HAP-1 (cell line): ENCODE measurements at places on chromosomes 4 and X.

DNA sequence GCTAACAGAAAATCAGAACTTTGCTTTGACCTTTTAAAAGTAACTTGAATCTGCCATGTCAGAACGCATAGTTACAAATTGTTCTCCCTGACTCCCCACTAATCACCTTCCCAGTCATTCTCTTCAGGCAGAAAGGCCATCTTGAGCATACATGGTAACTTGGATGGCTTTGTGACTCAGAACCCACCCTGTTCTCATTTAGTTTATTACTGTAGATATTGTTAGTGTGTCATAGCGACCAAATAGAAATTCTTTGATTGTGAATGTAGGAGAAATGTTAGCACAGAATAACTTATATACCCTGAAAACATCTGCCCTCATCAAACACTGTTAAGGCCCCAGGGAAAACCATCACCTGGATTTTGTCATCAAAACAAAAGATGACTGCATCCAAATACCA, 382.0 kb downstream of the MAGEB5 start:
- DNase-seq = no peak

- DNase-seq = no peak
Measured at GRCh38 chr4:185730849-185731608, 81.0 kb downstream of the SORBS2 start.

DNA sequence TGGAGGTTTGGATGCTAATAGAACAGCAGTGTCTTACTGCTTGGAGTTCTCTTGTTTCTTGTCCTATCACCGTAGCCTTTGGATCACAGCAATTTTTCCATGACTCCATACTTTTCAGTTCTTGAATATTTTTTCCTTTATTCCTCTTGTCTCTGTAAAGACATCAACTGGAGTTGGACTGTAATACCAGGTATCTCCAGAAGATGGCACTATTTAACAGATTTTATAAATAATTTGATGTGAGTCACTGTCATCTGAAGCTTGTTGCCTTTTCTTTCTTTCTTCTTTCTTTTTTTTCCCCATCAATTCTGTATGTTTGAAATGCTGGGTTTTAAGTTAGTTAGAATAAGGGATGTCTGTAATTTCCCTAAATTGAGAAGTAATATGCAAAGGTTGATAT, 24.1 kb downstream of the HPRT1 start:
- DNase-seq = no peak

GRCh38 chr4:56909086-56909894, 1.6 kb downstream of the REST start:
- peak; percentile 19 for DNase-seq

GRCh38 chrX:112270991-112271390, 188.4 kb upstream of the TRPC5 start:
- DNase-seq = peak; percentile 84

DNA sequence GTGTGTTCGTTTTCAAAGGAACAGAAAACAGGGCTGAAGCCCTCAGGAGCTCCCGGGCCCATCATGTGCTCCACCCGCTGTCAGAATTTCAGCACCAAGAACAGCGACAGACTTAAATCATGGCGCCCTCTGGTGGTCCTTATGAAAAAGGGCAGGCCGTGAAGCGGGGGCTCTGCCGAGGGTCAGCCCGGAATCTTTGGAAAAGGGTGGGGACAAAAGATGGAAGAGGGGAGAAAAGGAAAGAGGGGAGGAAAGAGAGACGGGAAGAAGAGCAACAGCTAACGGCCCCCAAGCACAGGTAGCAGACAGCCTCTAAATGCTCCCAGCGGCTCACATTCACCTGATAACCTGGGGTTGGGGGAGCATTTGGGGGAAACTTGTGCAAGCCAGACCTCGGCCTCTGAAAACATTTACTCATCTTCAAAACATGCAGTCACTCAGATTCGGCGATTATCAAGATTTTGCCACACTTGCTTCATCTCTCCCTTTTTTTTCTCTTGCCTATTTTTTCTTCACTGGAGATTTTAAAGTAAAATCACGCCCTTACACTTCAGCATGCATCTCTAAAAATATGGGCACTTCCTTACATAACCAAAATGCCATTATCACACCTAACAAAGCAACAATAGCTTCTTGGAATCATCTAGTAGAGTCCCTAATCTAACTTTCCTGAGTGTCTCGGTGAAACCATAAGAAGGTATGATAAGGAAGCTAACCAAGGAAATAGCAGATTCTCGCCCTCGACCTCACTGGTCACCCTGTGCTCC, 28.1 kb upstream of the MAN2B2 start:
- DNase-seq = peak; percentile 68

GRCh38 chr4:184587701-184588100, 61.5 kb downstream of the CASP3 start:
- DNase-seq = no peak

GRCh38 chr4:139700568-139700967, 34.9 kb downstream of the MGST2 start:
- DNase-seq = no peak

DNA sequence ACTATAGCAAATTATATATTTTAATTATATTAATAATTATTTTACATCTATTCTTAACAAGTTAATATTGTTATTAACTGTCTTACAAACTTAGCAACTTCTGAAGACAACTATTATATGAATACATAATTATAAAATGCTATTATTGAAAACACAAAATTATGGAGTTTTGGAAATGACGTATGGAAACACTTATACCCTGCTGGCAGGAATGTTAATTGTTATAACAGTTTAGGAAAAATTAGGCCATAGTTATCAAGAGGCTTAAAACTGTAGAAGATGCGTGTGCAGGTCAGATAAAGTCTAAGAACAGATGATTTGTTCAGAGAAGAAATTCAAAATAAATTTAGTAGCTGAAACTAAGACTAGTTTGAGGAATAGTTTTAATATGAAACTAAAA, 211.7 kb downstream of the FAT4 start:
- no peak for DNase-seq

DNA sequence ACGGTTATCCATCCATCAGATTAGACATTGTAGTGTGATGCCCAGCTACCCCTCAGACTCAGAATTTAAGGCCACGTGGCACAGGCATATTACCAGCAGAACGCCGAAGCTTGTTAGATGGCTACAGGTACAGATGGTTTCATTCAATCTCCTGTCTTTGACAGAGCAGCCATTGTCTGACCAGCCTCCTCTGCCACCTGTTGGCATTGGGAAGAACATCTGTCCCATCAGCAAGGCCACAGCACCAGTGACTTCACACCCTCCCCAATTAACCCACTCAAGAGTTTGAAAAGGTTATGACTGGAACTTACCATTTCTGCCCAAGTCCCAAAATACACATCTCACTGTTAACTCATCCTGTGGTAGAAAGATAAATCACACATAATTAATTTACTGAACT, 22.0 kb upstream of the PHKA2 start:
- DNase-seq = no peak

- no peak for DNase-seq
Measured at GRCh38 chrX:155112171-155112570, 40.9 kb downstream of the BRCC3 start.

DNA sequence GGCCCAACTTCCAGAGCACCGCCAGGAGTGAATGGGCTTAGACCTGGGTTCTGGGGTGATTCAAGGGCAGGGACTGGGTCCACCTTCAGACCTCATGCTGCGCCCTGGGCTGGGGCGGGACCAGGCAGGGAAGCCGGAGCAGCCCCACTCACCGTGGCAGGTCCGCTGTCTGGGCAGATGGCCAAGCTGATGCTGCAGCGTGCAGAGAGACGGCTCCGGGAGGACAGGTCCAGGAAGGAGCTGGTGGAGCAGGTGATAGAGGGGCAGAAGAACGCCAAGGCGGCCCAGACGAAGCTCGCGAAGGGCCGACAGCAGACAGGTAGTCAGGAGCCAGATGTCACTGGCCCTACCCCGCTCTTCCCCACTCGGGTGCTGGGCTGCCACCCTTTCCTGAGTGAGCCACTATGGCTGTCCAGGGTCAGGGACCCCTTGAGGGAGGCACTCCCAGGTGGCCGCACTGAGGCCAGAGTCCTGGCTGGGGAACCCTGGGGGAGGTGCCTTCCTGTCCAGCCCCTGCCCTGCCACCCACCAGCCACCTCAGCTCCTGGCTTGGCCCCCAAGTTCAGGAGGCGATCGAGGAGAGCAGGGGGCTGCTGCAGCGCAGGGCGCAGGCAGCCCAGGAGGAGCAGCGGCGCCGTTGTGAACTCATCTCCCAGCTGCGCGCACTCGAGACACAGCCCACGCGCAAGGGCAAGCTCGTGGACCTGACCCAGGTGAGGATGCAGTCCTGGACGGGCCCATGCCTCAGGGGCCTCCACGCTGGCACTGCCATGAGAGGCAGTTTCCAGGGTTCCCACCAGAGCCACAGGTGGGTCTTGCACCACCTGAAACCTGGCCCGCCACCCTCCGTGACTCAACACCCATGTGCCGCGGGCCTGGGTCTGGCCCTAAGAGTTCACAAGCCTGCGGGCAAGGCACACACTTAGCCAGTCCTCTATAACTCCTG, 10.1 kb upstream of the RNF4 start:
- DNase-seq = no peak

- peak; percentile 67 for DNase-seq
Measured at GRCh38 chr4:121736735-121737351, 28.1 kb downstream of the SMIM43 start.

- no peak for DNase-seq
Measured at GRCh38 chr4:124085561-124086180, 626.9 kb downstream of the ANKRD50 start.

DNA sequence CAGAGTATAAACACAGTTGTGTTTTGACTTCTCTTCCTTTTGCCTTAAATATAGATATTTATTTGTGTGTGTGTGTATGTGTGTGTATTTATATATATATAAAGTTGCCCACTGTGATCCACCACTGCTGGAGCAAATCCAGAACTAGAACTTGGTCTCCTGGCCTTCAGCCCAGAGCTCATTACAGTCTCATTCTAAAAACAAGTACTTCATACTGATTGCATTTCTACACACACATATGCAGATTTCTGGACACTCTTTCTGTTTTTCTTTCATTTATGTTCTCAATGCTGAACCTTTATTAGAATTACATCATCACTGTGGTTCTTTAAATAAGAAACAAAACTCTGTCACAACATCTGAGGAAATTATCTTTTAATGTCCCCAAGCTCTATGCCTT, 381 bp downstream of the TXK start:
- DNase-seq = no peak

DNA sequence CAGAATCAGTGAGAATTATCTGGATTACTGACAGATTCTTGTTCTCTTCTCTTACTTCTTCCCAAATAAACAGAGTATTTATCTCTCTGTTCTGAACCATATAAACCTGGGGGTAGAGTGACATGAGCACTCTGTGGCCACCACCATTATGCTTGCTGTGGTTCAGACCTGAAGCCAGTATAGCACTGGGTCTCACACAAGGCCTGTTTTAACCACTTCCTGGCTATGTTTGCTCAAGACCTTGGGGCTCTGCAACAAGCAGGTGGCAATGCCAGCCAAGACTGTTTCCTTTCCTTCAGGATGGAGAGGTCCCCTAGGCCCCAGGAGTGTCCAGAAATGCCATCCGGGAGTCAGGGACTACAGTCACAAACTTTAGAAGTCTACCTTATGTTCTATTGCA, 21.7 kb upstream of the HEPH start:
- DNase-seq = no peak

- no peak for DNase-seq
Measured at GRCh38 chr4:125044886-125045285, 269.9 kb upstream of the FAT4 start.

DNA sequence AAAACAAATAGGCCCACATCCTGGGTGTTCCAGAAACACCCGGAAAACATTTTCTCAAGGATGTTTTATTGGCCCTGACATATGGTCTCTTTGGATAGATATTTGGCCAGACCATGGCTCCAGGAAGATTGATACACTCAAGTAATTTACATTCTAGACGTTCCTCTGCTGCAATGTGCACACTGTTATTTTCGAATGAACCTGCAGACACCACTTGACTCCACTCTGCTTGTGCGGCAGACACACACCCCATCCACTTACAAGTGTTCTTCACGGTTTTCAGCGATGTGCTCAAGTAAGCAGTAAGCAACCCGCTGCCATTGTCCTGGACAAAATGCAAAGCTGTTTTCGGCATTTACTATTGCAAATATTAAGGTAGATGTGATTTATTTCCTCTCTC, 12.0 kb upstream of the GPM6A start:
- DNase-seq = no peak

DNA sequence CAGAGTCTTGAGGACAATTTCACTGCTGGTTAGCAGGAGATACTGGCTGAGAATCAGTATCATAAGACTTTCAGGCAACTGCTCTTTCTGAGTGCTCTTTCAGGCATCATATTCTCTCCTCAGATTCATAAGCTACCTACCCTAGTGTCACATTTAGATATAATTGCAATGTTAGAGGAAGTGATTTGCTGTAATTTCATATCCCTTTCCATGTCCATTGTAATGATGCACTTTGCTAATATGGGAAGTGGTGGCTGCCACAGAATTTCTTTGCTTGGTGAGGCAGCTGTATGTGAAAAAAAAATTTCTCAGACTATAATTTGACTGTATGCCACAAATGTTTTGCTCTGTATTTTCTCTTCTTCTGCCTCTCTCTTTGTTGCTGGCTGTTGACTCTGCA, 63.3 kb downstream of the DOCK11 start:
- no peak for DNase-seq

DNA sequence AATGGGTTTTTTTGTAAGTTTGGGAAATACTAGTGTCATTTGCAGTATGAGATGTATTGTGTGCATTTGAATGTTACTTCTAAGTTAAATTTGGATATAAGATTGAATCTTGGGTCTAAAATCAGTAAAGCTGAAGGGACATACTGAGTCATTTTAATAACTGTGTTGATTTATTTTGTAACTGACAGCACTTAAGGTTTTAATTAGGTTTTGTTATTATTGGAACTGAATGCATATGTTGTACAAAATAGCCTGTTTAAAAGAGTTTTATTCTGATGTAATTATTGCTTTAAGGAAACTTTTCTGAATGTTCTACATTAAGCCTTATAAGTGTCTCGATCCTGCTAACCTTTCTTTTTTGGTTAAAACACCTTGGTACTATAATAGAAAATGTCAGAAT, 396.6 kb downstream of the MAPK10 start:
- DNase-seq = no peak

GRCh38 chr4:15794426-15794825, 16.3 kb downstream of the CD38 start:
- no peak for DNase-seq

- DNase-seq = no peak
Measured at GRCh38 chr4:152950402-152951274, 14.5 kb downstream of the FHDC1 start.

GRCh38 chr4:150994721-150995120, 20.4 kb downstream of the LRBA start:
- no peak for DNase-seq

DNA sequence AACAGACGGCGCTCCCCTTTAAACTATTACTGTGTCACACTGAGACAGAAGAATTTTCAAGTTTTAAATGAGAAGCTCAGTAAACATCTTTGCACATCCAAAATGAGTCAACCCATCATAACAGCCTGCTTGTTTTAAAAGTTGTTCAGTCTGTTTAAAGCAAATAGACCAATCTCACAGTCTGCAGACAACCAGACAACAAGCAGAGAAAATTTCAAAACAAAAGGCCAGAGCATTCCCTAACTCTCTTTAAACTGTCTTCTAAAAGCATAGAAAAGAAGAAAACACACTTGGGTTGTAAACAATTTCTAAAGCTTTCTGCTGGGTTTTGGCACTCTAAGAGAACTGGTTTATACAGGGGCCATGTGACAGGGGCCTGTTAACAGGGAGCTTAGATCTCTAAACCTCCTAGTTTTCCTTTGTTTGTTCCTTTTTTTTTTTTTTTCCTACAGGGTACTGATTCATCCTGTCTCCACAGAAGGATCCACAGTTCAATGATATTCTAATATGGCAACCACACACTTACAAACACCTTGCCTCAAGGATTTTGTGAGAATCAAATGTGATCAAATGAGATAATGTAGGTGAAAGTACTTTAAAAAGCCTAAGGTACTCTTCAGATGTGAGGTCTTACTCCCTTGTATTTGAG, 100.8 kb upstream of the MAML3 start:
- no peak for DNase-seq
